Activated naive CD8-positive, alpha-beta T cell treated with anti-CD3 and anti-CD28 coated beads, Interleukin-2, amount 10 ng/mL, durations not matched to agents 7 days and 5 days (primary cell): ENCODE measurements at places on chromosomes 13 and 19. TPM values are rescaled to one million over a fixed set of nuclear protein-coding genes. Genes with fewer than 3 reads are reported as not detected.

Gene SIGLEC12
- 5.3 TPM for total RNA-seq

Gene ZNF77
- 5.1 TPM for total RNA-seq

Gene STXBP2
- total RNA-seq, result 189 TPM

Gene TTC9B
- total RNA-seq, result not detected

Gene RPL28
- 3,030 TPM for total RNA-seq

Gene MED16
- 53.6 TPM for total RNA-seq

Gene HIF3A
- not detected for total RNA-seq

Gene SIGLECL1
- total RNA-seq, result not detected

Gene TNFRSF19
- not detected for total RNA-seq

Gene ZNF888
- total RNA-seq, result 9.8 TPM

Gene SULT2B1
- not detected for total RNA-seq

Gene ZNF83
- total RNA-seq, result 92.4 TPM

Gene ZNF560
- total RNA-seq, result 0.33 TPM

Gene CLC
- not detected for total RNA-seq

Gene CGB2
- not detected for total RNA-seq

Gene BCL2L12
- 63.4 TPM for total RNA-seq

Gene ZNF559
- total RNA-seq, result 29.1 TPM

Gene AMER2
- not detected for total RNA-seq

Gene KLK4
- total RNA-seq, result not detected

Gene ZNF433
- total RNA-seq, result 1.8 TPM

Gene ADAMTSL5
- 1.8 TPM for total RNA-seq

Gene KCNC3
- 1.1 TPM for total RNA-seq

Gene MAMSTR
- 2.1 TPM for total RNA-seq

Gene OR7A5
- total RNA-seq, result not detected

Gene CEBPA
- total RNA-seq, result 1.9 TPM

Gene SIGLEC14
- total RNA-seq, result 0.57 TPM

Gene NLRP11
- total RNA-seq, result not detected

Gene ZNF491
- 3.1 TPM for total RNA-seq

Gene DIRAS1
- not detected for total RNA-seq
